ENCODE measurements at places on chromosomes 12 and 14.

DNA sequence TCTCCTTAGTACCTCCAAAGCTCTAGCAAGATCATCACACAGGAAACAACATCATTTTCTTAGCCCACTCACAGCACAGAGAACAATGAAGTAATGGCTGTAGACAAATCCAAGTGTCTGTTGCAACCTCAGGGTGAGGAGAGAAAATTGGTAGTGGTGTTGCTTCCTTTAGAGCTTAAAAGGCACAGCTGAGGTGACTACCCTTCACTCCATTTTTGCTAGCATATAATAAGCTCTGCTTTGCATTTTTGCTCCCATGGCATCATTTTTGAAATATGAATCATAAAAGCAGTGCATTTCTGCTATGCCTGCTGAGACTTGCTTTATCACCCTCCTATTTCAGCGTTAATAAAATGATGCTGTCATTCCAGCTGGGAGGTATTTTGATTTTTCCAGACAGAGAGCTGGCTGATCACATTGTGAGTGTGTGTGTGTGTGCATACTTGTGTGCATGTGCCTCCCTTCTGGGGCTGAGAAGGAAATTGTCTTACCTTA lies 18.5 kb upstream of the PCNX1 start:
- no peak for DNase-seq

GRCh38 chr12:4829161-4829792 lies 80.4 kb upstream of the KCNA1 start:
- no peak for DNase-seq

DNA sequence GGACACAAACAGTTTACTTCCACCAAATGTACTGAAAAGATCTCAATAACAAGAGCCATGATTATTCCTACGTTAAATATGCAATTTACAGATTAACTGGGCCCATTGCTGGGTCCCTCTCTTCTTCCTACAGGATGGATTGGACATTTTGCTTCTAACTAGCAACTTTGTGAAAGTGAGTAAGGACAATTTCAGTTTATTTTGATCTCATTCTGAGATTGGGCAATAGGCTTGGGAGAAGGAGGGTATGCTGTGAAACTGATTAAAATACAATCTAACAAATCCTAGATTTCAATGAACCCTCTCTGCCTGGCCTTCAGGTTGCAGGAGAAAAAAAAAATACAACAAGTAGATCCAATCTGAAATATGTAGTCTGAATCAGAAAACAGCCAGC lies 121.5 kb downstream of the PRKD1 start:
- no peak for DNase-seq

DNA sequence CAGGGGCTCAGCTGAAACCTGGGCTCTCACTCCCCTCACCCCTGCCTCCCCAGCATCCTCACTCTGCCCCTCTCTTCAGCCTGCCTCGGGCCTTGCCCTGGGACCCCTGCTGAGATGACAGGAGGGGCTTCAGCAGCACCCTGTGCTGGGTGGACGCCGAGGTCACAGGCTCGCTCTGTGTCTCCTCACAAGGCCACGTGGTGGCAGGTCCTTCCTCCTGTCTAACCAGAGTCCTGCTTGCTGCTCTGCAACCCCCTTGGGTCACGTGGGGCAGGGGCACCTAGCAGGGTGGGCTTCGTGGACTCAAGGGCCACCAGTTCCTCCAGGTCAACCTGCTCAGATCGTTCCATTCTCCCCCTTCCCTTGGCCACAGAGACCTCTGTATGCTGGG lies 90.4 kb downstream of the TMEM121 start:
- DNase-seq: no peak

DNA sequence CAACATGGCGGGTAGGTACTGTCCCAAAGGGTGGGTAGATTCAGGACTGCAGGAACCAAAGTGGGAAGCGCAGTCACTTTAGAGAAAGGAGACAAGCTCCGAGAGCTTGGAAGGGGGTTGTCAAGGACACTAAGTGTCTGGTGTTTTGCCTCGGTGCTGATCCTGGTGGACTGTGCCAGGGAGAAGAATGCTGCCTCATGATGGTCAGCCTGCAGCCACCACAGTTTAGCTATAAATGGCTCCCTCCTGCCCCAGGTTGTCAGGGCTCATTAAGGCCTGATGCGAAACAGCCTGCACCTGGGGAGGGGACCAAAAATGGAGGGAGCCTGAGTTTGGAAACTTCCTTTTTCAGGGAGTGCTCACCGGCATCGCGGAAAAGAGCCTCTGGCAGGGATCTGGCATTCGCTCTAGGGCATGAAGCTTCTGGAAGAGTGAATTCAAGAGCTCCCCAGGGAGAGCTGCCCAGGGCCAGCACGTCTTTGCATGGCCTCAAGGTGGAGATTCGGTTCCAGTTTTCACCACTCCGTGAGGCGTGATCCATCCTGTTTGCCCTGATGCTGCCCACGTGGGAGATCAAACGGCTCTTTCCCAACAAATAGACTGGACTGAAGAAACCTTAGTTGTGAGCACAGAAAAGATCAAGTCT lies 164.0 kb downstream of the FOXN3 start:
- no peak for DNase-seq

DNA sequence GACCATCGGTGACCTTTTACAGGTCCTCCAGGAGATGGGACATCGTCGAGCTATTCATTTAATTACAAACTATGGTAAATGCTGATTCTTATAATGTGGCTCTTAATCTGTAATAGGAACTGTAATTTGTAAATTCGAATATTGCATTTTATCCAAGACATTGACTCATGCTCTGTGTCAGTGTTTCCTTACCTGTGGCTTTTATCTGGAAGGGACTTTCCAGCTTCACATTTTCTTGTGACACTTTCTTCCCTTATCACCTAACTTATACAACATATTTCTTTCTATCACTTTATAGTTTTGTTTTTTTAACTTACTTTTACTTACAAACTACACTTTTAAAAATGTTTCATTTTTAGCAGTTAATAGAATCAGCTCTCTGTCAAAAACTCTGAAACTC lies 14.8 kb downstream of the IRAK3 start:
- no peak for DNase-seq

Data from activated T-cell treated with anti-CD3 and anti-CD28 coated beads for 1 hour (primary cell).